ENCODE measurements at places on chromosomes 7 and 10.

- no peak for DNase-seq
These were observed 99.1 kb downstream of the NRP1 start for GRCh38 chr10:33235251-33235884.

DNA sequence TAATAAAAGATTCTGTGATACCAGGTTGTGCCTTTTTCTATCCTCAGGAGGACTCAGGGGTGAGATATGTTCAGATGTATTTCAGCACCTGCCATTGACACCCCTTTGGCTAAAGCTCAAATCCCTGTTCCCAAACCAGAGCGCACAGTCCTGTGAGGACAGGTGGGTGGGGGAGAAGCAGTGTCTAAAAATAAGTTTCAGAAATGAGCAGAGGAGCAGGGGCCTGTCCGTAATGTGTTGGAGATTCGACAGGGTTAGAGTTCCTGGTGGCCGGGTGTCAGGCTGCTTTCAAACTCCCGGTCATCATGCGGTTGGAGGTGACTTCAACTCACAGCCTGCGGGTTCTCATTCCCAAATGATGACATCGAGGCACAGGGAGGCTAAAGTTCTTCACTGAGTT, 211.5 kb downstream of the KLF6 start:
- peak; percentile 60 for DNase-seq

DNA sequence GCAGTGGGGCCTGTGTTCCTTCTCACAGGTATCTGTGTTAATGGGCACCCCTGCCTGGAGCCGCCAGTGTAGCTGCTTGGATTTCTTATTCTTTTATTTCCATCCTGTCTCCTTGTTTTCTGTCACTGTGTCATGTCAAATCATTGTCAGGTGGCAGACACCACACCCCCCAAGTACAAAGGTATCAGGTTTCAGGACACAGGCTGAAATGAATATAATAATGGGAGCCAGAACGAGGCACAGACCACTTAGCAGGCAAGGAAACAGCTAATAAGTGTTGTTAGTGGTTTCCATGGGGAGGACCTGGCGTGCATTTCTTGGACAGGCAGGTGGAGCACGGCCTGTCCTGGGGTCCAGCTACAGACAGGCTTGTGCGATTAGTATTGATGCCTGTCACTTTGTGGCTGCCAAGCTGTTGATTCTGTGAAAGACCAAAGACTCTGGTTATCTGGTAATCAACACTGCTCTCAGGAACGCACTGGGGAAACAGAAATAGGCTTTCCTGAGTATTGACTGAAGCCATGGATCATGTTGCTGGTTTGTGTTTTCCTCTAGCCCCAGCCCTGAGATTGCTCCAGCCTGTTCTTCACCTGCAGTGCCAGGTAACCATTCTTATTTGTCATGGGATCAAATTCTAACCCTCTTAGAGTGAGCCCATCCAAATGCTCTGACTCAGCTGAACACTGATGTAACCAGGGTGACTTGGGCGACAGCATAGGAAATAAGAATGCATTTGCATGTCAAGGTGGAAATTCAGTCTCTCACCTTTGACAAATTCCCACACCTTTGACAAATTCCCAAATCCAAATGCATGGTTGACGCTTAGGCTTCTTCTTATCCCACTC, 1002.0 kb downstream of the LRMDA start:
- DNase-seq, result peak; percentile 60

GRCh38 chr10:86681047-86681446, 12.7 kb downstream of the LDB3 start:
- peak; percentile 59 for DNase-seq

- no peak for DNase-seq
These were observed 219.9 kb downstream of the CELF2 start for GRCh38 chr10:11237571-11237970.

GRCh38 chr10:14742382-14742781, 32.3 kb downstream of the FAM107B start:
- DNase-seq, result no peak

DNA sequence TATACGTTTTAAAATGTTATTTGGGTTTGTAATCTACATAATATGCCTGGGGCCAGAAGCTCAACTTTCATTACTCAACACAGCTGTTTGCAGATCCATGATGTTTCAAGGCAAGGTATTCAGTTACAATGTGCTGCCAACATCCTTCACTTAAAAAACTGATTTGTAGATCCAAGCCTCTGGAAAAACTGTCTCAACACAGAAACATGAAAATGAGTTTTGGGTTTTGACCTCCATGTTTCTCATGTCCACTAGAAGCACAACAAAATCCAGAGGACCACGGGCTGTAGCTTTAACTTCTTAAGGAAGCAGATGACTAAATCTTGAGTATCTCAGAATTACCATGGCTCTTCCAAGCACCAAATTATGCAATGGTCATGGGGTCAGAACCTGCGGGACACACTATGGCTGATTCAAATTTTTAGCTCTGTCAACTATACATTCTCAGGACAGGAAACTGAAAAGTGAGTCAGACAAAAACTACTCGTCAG, 247.1 kb upstream of the GRB10 start:
- peak; percentile 42 for DNase-seq

DNA sequence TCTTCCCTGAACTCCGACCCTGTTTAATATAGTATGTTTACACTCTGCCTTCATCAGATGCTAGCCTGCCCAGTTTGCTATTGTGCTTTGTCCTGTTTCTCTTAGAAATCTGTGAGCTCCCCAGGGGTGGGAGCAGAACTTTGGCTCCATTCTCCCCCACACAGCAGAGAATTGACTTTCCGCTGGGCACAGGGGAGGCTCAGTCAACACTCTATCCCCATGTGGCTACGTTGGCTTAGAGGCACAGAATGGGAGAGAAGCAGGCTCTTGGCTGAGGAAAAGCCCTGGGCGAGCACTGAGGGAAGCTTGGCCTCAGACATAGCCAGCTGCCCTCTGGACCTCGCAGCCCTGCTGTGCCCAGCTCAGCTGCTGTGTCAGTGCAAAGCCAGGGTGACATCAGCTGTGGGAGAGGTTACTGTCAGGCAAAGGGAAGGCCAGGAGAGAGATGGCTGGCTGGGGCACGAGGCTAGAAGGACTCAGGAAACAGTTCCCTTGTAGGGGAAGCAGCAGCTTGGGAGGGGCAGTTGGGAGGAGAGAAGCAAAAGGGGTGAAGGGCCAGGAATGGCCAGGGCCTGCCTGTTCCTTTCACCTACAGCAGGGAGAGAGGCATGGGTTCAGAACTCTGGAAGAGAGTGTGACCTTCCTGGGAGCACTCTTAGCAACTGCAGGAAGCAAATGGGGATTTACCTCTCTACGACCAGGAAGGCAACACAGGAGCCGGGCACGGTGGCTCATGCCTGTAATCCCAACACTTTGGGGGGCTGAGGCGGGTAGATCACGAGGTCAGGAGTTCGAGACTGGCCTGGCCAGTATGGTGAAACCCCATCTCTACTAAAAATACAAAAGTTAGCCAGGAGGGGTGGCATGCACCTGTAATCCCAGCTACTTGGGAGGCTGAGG, 5.8 kb upstream of the SCD start:
- DNase-seq, result peak; percentile 93

DNA sequence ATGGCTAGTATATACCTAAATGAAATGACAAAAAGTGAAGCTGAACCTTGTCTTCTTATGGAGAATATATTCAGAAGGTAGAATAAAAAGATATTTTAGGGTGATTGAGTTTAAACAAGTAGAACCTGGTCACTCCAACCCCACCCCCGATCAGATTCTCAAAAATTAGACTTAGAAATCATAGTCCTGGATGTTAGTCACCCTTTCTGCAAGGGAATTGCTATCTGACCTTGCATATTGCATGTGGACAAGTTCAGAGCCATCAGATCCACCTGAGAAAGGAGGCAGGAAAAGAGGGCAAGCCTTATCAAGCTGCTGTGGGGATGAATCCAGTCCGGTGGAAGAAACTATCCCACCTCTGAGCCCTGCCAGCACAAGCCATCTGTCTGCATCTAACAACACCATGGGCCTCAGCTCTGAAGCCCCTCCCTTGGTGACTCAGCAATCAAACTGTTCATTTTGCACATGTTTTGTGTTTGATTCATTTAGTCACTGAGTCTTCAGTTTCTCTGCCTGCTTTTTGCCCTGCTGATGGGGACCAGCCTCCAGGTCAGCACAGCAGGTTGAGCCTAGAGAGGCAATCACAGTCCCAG, 727.3 kb downstream of the AUTS2 start:
- DNase-seq, result peak; percentile 9

GRCh38 chr7:37656913-37657530, 26.5 kb upstream of the GPR141 start:
- no peak for DNase-seq

GRCh38 chr7:116417593-116418345, 81.8 kb upstream of the CAV2 start:
- no peak for DNase-seq

DNA sequence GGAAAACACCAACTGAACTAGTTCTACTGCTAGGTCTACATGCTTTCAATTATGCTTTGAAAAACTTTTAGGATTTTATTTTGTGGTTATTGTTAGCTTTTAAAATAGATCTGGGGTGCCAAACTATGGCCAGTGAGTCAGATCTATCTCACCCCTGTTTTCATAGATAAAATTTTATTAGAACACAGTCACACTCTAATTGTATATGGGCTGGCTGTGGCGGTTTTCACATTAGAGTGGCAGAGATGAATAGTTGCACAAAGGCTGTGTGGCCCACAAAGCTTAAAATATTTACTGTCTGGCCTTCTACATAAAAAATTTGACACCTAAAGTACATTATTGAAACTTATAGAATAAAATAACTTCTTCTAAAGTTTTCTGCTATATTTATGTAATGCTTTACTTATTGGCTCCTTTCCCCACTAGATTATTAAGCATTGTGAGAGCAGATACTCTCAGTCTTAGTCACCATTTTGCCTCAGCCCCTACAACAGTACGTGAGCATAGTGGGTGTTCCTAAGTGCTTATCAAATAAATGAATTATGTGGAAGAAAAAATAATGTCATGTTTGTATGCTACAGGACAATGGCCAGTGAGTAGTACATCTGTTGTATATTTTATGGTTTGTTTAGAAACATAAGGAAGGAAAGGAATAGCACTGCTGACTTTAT, 5.4 kb upstream of the SUV39H2 start:
- peak; percentile 81 for DNase-seq

DNA sequence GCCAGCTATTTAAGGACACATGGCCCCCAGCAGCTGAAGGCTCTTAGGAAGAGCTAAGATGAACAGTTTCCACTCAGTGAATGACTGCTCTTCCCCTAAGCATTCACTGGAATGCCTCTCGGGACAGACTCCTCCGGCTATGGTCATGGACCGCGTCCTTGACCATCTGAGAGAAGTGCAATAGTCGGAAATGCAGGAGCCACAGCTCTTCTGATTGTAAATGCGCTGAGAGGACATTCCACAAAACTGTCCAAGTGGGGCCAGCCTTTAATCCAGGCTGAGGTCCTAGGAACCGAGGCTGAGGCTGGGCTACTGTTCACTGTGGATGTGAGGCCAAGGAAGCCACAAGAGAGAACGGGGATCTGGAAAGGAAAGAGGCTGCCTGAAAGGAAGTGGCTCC, 162.0 kb upstream of the TMEM72 start:
- no peak for DNase-seq

DNA sequence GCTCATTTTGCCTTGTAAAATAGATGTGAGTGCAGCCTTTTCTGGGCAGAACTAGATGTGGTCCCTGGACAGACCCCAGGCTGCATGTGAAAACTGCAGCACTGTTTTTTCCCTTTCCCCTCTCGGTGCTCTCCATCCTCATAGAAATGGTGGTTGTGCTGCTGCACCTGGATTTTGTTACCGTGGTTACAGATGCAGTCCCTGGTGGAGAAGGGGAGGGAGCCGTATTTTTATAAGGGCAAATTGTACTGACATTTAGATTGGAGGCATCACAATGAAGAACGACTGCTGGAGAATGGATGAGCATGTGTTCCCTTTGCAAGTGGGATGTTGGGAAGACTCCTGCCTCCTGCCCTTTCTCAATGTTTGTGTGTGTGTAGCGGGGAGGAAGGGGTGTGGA, 469.9 kb downstream of the CCSER2 start:
- DNase-seq, result no peak

DNA sequence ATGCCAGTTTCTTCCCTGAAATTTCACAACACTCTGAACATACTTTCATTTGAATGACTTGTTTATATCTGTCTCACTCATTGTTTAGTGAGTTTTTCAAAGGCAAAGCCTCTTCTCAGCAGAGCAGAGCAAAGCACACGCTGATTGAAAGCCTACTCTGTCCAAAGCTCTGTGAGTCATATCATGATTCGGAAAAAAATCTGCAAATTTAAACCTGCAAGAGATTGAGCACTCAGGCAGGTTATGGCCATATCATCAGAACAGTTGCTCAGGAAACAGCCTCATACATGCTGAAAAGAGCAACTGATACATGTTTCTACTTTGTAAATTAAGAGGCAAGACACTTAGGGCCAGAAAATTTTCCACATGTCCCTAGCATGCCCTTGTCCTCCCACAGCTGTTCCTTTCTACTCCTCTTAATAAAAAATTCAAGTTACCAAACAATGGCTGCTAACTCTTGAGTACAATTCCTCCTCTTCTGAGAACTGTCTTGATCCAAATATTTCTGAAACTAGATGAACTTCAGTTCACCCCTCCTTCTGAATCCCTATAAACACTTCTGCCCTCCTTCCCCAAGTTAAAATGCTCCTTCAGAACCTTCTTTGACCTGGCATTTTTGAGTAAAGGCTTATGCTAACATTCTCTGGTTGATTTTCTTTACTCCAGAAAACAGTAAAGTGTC, 140.6 kb upstream of the HPS1 start:
- DNase-seq, result no peak

GRCh38 chr10:73843261-73843660, 31.1 kb downstream of the CAMK2G start:
- peak; percentile 45 for DNase-seq

- no peak for DNase-seq
These were observed 15.4 kb downstream of the AQP1 start for GRCh38 chr7:30927040-30927439.

DNA sequence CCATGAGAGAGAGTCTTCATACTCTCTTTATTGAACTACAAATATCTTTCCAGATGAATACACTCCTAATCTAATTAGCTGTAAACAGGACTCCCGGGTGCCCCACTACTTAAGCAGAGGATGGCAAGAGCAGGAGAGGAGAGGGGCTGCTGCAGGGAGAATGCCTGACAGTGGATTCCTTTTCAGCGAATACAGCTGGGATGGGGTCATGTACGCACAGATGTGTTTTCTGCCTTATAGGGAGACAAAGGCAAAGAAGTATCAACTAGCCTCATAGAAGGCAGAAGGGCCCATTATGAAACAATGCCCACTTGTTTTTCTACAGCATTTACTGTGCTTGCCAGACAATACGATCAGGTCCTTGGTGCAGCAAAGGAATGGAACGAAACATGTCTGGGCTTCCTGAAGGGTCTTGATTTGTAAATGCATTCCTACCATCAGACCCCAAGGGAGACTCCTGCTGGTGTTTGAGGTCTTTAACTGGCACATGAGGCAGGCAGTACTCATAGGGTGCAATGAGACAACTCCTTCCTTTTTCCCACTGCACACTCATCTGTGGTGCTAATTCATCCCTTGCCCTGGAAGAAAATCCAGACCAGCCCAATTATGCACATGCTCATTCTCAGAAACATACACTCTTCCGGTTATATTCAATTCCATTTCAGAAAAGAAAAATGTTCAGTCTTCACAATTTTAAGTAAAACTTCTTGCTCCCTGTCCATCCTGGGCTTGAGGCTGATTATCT, 117.1 kb downstream of the AOAH start:
- DNase-seq, result no peak

GRCh38 chr10:49230004-49230403, 41.8 kb upstream of the TMEM273 start:
- no peak for DNase-seq
